ENCODE measurements at places on chromosomes 1 and 21. TPM values are rescaled to one million over a fixed set of nuclear protein-coding genes. Genes with fewer than 3 reads are reported as not detected.
A peak's percentile ranks its signal among the peaks of the same experiment; 100 is the strongest.

The TFF3 gene
- 10.9 TPM for total RNA-seq

The MOB3C gene
- 12.4 TPM for total RNA-seq

DNA sequence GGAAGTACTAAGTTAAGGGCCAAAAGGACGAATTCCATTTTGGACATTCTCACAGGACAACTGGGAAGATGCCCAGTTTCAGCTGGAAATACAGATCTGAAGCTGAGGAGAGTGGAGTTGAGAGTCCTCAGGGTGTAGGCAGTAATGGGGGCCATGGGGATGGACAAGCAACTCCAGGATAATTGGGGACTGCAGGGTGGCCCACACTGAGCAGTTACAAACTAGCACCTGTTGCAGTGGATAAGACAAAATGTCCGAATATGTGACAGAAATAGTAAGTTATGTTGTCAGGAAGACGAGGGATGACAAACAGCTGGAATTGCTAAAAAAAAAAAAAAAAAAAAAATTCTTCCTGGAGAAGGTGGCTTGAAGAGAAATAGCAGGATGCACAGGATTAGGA is 34.6 kb upstream of the KANK4 start:
- no peaks in the 10 kb centered on the region for H3K36me3 ChIP-seq
- no peaks in the 10 kb centered on the region for H3K27me3 ChIP-seq
- DNase-seq = no peak
- H3K4me1 ChIP-seq = peaks cover under 1% of the 10 kb centered on the region
- no peak overlapping the region for H3K4me3 ChIP-seq

DNA sequence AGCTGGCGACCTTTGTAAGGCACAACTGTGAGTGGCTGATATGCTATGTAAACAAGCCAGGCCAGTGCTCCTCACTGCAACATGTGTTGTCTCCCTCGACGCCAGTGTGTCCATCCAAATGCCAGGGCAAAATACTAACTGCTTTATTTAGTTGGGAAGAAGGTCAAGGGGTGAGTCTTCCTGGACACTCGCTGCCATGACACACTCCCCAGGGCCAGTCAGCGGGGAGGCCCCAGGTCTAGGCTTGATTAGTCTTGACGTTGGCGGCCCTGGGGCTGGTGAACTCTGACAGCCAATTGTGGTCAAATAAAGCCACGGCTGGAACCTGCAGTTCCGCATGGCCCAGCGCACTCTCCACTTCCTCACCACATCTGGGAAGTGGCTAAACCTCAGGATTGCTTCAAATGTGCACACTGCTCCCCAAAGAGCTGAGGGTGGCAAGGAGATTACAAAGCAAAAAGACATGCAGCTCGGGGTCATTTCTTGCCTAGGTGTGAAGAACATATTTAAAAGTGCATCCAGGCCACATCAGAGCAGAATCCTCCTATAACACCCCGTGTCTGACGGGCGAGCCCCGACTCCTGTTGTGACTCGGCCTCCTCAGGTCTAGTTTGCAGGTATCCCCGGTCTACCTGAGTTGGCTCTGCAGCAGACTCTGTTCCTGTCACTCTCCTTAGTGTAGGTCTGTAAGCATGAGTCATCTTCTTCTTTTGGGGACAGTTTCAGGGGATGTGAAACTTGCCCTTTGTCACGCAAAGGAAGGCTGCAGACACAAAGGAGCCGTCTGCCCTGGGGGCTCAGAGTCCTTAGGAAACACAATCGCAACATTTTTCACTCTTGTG is 183.5 kb downstream of the RUNX1 start:
- no peaks in the 10 kb centered on the region for H3K36me3 ChIP-seq
- H3K4me3 ChIP-seq = no peak overlapping the region
- DNase-seq = no peak
- H3K4me1 ChIP-seq = no peaks in the 10 kb centered on the region
- H3K27me3 ChIP-seq = no peaks in the 10 kb centered on the region
- no peak overlapping the region for H3K27ac ChIP-seq

- H3K27me3 ChIP-seq = no peaks in the 10 kb centered on the region
- no peaks in the 10 kb centered on the region for H3K4me1 ChIP-seq
- no peak for DNase-seq
- H3K36me3 ChIP-seq = no peaks in the 10 kb centered on the region
- no peak overlapping the region for H3K4me3 ChIP-seq
- peak overlapping the region; percentile 22 for H3K27ac ChIP-seq
Measured at GRCh38 chr1:12178511-12178910, 11.7 kb downstream of the TNFRSF1B start.

The LEMD1 gene
- 0.28 TPM for total RNA-seq

DNA sequence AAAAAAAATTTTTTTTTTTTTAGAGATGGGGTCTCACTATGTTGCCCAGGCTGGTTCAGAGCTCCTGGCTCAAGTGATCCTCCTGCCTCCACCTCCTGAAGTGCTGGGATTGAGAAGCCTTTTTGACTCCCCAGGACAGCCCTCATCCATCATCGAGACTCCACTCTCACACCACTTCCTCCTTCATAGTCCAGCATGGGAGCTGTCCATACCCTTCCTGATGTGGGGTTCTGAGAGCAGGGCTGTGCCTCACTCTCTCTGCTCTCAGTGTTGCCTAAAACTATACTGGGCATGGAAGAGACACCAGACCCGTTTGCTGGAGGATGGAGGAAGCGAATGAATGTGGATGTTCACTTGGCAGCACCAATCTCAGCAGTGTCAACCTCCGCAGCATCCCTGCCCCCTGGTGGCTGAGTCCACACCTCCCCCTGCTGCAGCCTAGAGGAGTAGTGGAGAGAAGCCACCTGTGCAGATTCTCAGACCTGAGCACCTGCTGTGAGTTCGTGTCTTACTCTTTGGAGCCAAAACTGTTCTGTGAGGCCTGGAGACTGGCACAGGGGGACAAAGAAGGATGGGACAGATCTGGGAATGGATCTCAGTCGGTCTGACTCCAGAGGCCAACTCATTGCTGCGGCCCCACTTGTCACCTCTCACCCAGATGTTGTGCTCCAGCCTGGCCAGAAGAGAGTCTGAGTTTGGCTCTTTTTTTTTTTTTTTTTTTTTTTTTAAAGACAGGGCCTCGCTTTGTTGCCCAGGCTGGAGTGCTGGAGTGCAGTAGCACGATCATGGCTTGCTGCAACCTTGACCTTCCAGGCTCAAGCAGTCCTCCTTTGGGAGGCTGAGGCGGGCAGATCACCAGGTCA is 17.7 kb downstream of the TINAGL1 start:
- H3K4me1 ChIP-seq = no peaks in the 10 kb centered on the region
- no peak overlapping the region for H3K27ac ChIP-seq
- H3K27me3 ChIP-seq = no peaks in the 10 kb centered on the region

DNA sequence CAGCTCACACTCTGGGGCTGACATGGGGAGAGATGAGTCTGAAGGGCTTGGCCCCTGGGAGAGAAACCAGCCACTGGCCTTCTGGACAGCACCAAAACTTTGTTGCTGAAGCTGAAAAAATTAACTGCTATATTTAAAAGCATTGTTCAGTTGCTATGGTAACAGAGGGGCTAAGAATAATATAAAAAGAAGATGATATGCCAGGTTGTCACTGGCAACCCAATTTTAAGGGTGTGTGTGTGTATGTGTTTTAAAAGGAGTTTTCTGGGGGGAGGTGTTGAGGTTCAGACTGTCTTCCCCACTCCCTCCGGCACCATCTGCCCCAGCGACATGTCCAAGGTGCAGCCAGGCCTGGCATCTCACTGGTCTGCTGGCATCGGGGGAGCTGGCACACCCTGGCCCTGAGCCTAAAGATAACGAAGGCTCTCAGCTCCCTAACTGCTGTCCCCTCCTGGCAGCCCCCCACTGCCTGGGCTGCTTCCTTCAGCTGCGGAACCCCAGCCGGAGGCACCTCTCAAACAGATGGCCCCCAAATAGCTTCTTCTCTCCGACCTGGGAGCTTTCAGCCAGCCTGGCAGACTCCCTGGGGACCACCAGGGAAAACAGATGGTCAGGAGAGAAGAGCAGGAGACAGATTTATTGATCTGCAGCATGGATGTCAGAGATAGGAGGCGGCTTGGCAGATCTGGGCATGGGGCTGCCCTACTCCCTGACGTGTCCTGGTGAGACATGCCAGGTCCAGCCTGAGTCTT is 203.9 kb downstream of the HIVEP3 start:
- no peaks in the 10 kb centered on the region for H3K36me3 ChIP-seq
- no peaks in the 10 kb centered on the region for H3K27me3 ChIP-seq
- DNase-seq = no peak
- H3K27ac ChIP-seq = no peak overlapping the region
- H3K4me3 ChIP-seq = no peak overlapping the region

DNA sequence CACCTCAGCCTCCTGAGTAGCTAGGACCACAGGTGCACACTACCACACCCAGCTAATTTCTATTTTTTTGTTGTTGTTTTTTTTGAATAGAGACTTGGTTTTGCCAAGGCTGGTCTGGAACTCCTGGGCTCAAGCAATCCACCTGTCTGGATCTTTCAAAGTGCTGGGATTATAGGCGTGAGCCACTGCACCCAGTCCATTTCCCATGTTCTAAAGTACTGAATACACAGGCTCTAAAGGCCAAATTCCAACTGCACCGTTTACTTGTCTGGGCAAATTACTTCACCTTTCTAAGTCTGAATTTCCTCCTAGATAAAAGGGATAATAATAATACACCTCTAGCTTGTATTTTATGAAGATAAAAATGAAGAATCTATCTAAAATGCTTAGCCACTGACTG is 39.6 kb downstream of the FRRS1 start:
- H3K27ac ChIP-seq = no peak overlapping the region
- no peak for DNase-seq
- no peak overlapping the region for H3K4me3 ChIP-seq
- no peaks in the 10 kb centered on the region for H3K4me1 ChIP-seq
- no peaks in the 10 kb centered on the region for H3K36me3 ChIP-seq

GRCh38 chr1:231238298-231238697 is 2.7 kb upstream of the GNPAT start:
- H3K36me3 ChIP-seq = peaks cover 6% of the 10 kb centered on the region
- H3K4me1 ChIP-seq = peaks cover 12% of the 10 kb centered on the region
- H3K4me3 ChIP-seq = no peak overlapping the region
- no peak for DNase-seq
- no peaks in the 10 kb centered on the region for H3K27me3 ChIP-seq
- H3K27ac ChIP-seq = no peak overlapping the region

DNA sequence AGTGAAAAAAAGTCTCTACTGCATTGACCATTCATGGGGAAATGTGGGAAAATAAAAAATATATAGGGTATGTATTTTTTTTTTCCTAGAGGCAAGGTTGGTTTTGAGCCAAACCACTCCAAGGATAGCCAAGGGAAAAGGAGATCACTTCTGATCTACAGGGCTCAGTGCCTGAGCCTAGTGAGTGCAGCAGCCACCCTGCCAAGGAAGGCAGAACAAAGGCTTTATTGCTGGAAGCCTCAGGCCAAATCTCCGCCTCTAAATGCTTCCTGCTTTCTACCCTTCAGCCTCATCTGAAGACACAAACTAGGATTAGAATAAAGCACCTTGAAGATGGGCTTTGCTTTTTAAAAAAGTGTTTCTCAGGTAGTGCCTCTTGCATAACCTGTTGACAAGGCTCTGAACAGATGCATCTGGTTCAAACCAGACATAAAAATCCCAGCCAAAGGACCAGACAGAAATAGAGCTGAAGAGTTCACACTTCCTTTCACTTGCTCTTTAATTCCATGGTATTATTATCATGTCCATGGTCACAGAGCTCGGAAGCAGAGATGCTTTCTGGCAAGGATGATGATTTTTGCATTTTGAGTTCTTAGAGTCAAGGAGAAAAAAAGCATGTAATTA is 10.5 kb downstream of the C1orf115 start:
- H3K4me3 ChIP-seq = no peak overlapping the region
- H3K27me3 ChIP-seq = no peaks in the 10 kb centered on the region
- H3K36me3 ChIP-seq = peaks cover 4% of the 10 kb centered on the region
- no peak overlapping the region for H3K27ac ChIP-seq
- no peaks in the 10 kb centered on the region for H3K4me1 ChIP-seq

- H3K27me3 ChIP-seq = no peaks in the 10 kb centered on the region
- DNase-seq = no peak
- no peak overlapping the region for H3K27ac ChIP-seq
- H3K36me3 ChIP-seq = no peaks in the 10 kb centered on the region
Measured at GRCh38 chr1:204343802-204344201, 15.9 kb downstream of the PLEKHA6 start.

DNA sequence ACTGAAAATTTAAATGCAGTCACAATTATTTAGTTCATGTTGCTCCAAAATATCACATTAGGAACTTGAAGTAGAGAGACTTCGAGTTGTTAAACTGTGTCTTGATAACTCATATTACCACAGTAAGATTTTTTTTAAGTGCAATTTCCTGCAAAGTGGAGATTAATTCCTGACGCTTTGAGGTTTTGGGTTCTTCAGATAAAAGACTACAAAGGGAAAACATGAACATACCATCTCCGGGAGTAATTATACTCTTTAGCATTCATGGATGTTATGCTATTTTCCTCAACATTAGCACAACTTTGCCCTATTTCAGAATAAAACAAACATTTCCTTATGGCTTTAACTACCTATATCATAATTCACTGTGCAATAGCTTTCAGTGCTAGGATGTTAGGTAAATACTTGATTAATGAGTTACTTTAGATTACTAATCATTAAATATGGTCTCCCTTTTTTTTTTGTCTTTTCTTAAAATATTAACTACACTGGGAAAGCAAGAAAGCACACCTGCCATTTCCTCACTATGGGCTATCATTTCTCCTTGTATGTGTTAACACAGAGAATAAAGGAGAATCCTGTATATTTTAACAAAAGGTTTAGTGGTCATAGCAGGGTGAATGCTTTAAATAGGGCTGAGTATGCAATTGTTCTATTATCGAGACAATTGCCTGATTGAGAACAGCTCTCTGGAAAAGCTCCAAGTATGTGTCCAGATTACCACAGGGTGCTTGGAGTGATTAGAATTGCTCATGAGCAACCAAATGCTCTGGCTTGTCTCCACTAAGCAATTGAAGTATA is 252.5 kb upstream of the C1orf105 start:
- H3K4me3 ChIP-seq = no peak overlapping the region
- no peaks in the 10 kb centered on the region for H3K36me3 ChIP-seq
- H3K4me1 ChIP-seq = peaks cover 11% of the 10 kb centered on the region
- H3K27me3 ChIP-seq = no peaks in the 10 kb centered on the region
- peak overlapping the region; percentile 20 for H3K27ac ChIP-seq

GRCh38 chr1:209556162-209556690 is 27.3 kb upstream of the CAMK1G start:
- H3K27me3 ChIP-seq = no peaks in the 10 kb centered on the region
- no peaks in the 10 kb centered on the region for H3K4me1 ChIP-seq
- H3K36me3 ChIP-seq = no peaks in the 10 kb centered on the region
- DNase-seq = no peak

DNA sequence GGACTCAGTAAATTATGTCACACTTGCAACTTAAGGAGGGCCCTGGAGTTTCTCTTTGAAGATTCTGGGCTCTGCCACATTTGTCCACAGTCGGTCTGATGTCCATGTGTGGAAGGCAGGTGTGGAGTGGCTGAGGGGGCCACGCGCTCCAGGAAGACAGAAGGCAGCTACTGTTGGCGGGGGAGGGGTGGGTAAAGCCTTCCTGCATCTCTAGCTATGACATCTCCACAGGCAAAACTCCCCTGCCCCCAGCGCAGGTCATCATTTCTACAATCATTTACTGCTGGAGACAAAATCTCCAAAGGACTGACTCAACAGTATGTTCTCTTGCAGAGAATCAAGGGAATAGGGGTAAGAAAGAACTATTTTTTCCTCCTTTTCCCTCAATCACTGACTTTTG is 11.4 kb upstream of the TSPEAR start:
- no peaks in the 10 kb centered on the region for H3K36me3 ChIP-seq
- H3K4me3 ChIP-seq = no peak overlapping the region
- no peaks in the 10 kb centered on the region for H3K4me1 ChIP-seq
- no peak overlapping the region for H3K27ac ChIP-seq
- H3K27me3 ChIP-seq = no peaks in the 10 kb centered on the region

GRCh38 chr1:41868241-41868998 is 50.3 kb downstream of the HIVEP3 start:
- DNase-seq = no peak
- H3K36me3 ChIP-seq = no peaks in the 10 kb centered on the region
- no peak overlapping the region for H3K4me3 ChIP-seq

- no peaks in the 10 kb centered on the region for H3K27me3 ChIP-seq
- H3K4me3 ChIP-seq = peak within 1 kb of the TSS; percentile 69
- no peaks in the 10 kb centered on the region for H3K4me1 ChIP-seq
- H3K27ac ChIP-seq = no peak within 1 kb of the TSS
- H3K36me3 ChIP-seq = no peaks in the 10 kb centered on the region
Measured at GRCh38 chr1:160400223-160400645, at the start of gene VANGL2. TSS of gene VANGL2 (plus strand) at chr1:160400564. CDS start at chr1:160415838, 15,274 bp downstream.
